ENCODE measurements at places on chromosomes 5 and 9.

DNA sequence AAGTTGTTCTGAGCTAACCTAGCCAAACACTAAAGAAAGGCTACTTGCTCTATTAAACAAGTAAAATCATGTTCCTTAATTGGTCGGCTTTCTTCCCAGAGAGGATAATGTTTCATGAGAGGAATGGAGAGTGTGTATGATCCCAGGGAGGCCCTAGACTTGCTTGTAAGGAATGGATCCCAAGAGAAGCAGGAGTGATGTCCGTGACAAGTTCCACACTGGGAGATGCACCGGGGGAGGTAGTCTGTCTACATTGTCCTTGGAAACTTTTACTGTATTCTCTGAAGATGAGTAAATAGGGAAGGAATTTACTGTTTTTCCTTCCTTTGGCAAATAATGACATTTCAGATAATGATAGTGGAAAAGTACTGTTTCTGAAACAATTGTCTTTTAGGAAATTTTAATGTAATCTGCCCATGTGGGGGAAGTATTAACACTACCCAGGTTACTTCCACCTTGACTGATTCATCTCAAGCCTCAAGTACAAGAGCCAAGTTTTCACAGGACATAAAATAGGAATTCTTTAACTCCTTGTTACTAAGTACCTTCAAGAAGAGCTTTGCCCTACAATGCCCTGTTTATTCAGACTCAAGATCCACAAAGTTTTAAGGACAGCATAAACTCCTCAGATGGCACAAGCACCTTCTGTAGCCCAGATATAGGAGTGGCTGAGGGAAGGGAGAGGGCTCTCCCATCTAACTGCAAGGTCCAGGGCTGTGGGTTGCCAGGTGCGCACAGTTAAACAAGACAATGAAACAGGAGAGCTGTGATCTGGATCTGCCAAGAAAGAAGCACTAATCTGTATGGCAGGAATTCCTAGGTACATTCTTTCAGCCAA is 152.1 kb downstream of the GNA14 start:
- no peak for DNase-seq

- DNase-seq: no peak
These were observed 309.1 kb downstream of the NTRK2 start for GRCh38 chr9:84978661-84979060.

GRCh38 chr5:59874675-59875074 is 18.9 kb downstream of the PDE4D start:
- DNase-seq: no peak

DNA sequence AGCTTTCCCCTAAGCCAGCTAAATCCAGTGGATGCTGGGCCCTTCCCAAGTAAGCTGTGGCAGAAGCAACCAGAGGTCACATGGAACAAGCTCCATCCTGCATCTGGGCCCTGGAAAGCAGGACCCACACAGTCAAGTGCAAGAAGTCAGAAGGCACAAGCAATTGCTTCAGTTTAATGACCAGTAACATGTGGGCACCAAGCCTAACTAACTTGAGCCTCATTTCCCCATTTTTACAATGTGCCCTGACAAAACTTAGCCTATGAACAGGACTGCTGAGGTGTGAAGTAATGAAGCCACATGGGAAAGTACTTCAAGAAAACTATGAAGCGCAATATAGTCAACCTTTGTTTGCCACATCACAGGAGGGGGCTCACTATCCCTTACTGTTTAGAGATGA is 90.5 kb downstream of the TLE1 start:
- DNase-seq: no peak

- DNase-seq: no peak
These were observed 718.0 kb upstream of the CDH10 start for GRCh38 chr5:25362799-25363198.

GRCh38 chr9:93645149-93645889 is 68.9 kb downstream of the PHF2 start:
- DNase-seq: no peak
